ENCODE measurements at places on chromosomes 11 and 22.

GRCh38 chr11:57735619-57736298, 5.5 kb upstream of the SELENOH start:
- DNase-seq = no peak

DNA sequence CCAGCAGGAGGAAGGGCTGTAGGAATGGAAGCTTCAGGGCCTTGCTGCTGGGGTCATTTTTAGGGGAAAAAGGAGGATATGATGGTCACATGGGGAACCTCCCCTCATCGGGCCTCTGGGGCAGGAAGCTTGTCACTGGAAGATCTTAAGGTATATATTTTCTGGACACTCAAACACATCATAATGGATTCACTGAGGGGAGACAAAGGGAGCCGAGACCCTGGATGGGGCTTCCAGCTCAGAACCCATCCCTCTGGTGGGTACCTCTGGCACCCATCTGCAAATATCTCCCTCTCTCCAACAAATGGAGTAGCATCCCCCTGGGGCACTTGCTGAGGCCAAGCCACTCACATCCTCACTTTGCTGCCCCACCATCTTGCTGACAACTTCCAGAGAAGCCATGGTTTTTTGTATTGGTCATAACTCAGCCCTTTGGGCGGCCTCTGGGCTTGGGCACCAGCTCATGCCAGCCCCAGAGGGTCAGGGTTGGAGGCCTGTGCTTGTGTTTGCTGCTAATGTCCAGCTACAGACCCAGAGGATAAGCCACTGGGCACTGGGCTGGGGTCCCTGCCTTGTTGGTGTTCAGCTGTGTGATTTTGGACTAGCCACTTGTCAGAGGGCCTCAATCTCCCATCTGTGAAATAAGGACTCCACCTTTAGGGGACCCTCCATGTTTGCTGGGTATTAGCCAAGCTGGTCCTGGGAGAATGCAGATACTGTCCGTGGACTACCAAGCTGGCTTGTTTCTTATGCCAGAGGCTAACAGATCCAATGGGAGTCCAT, 14.1 kb downstream of the IL10RA start:
- DNase-seq = no peak

DNA sequence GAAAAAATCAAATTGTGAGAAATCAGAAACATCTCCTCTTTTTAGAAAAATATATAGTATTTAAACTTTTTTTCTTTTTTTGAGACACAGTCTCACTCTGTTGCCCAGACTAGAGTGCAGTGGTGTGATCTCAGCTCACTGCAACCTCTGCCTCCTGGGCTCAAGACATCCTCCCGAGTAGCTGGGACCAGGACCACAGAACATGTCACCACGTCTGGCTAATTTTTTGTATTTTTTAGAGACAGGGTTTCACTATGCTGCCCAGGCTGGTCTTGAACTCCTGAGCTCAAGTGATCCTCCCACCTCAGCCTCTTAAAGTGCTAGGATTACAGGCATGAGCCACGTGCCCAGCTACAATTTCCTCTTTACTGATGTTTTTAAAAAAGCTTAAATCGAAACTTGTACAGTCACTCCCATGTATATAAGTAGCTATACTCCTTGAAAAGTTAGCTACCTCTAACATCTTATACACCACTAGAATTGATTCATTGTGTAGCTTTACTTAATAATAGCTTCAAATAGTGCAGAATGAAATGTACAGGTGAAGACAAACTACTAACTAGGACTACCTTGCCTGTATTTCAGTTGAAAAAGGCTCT, 10.3 kb downstream of the EIF4G2 start:
- no peak for DNase-seq

DNA sequence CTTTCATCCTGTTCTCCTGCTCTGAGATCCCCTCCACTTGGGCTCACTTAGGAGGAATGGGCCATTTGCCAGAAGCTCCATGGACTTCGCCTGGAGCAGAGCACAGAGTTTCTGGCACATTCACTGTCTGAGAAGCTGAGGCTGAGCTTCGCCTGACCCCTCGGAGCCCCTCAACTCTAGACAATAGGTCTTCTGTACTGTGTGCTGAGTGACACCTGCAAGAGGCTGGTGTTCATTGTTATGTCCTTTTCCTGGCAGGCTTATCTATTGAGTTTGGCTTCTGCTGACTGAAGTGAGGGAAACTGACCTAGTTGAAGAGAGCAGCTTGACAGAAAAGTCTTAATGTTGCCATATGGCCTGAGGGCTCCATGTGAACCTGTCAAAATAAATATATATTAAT, 124.3 kb downstream of the EHF start:
- no peak for DNase-seq

DNA sequence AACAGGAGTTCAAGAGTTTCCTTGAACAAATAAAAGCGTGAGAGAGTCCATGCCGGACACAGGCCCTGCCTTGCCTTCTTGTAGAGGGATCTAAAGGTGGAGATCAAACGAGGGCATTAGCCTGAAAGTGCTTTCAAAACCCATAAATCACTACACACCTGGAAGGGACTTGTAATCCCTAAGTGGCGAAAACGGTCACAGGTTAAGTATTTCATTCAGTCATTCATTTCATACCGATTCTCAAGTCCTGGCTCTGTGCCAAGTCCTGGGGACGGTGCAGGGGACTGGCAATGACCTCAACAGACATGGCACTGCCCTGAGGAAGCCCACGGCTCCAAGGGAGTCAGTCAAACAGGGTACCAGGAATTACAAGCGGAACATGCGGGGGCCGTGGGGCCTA, 26.6 kb downstream of the ELFN2 start:
- DNase-seq = no peak

GRCh38 chr11:15805726-15806125, 550.6 kb downstream of the SOX6 start:
- no peak for DNase-seq

DNA sequence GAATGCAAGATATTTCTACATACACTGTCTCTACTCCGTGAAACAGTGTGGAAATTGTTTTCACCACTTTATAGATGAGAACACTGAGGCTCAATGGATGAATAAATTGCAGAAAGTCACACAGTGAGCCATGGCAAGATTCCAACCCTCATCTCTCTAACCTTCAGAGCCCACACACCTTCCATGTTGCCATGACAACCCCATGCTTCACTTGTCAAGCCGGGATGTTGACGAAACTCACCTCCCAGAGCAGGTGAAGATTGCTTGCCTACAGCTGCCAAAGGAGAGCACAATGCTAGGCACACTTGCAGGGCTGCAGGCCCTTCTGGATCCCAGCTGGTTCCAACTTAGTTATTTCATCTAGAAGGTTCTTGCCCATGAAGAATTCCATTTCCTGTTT, 71.4 kb upstream of the SEZ6L start:
- no peak for DNase-seq

DNA sequence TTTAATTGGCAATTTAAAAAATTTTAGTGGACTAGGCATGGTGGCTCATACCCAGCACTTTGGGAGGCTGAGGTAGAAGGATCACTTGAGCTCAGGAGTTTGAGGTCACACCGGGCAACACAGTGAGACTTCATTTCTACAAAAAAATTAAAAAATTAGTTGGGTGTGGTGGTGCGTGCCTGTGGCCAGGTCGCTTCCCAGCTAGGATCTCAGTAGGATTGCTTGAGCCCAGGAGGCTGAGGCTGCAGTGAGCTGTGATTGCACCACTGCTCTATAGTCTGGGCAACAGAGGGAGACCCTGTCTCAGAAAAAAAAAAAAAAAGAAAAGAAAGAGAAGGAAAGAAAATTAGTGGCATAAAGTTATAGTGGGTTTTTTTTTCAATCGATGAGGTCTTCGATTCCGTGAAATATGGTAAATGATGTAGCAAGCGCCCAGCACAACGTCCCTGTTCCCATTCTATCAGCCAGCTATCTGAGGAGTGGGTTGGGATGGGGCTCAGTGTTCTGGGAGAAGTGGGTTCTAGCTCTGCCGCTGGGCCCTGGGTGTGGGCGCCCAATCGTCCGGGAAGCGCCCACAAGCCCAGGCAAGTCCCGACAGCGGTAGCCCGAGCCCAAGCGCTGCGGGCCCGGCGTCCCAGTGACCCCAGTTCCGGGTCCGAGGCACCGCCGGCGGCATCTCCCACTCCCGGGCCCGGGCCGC, 1.4 kb downstream of the FOSL1 start:
- DNase-seq = no peak

- no peak for DNase-seq
Measured at GRCh38 chr22:30336752-30337460, 10.2 kb upstream of the TBC1D10A start.

DNA sequence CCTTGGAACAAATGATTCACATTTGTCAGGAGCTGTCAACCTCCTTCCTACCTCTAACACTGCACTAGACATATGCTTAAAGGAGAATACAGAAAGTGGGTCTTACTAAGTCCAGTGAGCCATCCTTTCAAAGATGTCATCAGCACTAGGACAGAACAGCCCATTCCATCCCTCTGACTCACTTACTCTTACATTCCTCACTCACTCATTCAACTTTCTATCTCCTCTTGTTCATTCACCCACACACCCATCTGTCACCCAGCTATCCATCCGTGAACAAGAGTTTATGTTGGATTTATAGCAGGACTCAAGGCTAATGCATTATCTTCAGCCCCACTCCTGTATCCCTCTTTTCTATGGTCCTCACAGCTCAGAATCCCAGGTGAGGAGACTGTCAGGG, 9.1 kb downstream of the INSC start:
- no peak for DNase-seq

DNA sequence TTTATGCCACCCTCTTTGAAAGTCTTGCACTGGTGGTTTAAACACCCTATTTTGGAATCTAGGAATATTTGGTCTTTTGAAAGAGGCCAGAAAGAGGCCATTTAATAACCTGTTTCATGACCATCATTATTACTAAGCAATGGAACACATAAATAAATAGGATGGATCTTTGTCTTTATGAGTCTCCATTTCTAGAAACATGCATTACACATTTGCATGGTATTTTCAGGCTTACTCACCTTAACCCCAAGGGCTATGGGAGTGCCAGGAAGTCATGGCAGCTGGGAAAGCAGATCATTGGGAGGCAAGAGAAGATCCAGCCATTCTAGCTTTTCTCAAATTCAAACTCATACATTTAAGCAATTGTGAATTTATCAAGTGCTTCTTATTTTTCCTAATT, 185.8 kb upstream of the POU2AF2 start:
- no peak for DNase-seq

- DNase-seq = no peak
Measured at GRCh38 chr11:26583550-26583949, 11.5 kb upstream of the MUC15 start.

GRCh38 chr11:132844956-132845696, 687.2 kb downstream of the OPCML start:
- no peak for DNase-seq
